ENCODE measurements at places on chromosomes 11 and 22.

DNA sequence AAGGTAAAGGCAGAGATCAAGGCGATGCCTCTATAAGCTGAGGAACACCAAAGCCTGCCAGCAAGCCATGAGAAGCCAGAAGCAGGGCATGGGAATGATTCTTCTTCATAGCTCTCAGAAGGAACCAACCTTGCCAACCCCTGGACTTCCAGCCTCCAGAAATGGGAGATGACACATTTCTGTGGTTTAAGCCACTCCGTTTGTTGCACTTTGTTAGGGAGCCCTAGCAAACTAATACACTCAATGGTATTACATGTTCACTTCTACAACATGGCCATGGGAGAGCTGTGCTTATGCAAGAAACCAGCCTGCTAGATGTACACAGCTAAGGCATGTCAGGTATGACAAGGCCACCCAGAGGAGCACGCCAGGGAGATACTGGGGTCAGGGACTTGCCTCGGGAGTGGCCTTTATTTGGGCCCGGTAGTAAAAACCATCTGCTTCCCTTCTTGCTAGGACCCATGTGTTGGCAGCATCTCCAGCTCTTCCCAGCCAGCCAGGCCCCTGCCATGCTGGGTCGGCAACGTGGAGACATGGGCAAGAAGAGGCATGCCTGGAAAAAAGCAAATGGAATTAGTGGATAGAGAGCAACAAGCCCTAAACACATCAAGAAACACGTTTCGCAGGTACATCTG lies 3.6 kb downstream of the C11orf16 start:
- no peak for DNase-seq

- no peak for DNase-seq
These were observed 1.2 kb downstream of the TOB2 start for GRCh38 chr22:41445129-41446056.

GRCh38 chr11:63985812-63986155 lies 454 bp upstream of the OTUB1 start:
- no peak for DNase-seq

DNA sequence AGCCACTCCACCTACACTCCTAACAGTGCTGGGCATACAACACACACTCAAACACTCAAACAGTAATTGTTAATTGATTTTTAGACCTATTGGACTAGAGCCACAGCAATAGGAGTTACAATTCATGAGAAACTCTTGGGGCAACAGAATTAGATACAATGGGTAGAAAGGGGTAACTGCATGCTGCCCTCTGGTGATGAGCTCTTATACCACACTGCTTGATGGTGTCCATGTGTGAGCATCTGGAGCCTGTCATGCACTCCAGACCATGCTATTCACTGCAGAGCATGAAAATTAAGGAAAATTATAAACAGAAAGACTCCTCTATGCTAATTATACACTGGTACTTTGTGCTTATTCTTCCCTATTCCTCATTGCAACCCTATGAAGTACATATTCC lies 975.5 kb upstream of the CCDC90B start:
- DNase-seq, result no peak

- no peak for DNase-seq
These were observed 71.0 kb downstream of the MYEOV start for GRCh38 chr11:69364921-69365320.

Data from skeletal muscle cell (primary cell).